ENCODE measurements at places on chromosomes 4 and X.

GRCh38 chr4:112377594-112378242 lies 80.5 kb downstream of the ALPK1 start:
- DNase-seq = no peak

DNA sequence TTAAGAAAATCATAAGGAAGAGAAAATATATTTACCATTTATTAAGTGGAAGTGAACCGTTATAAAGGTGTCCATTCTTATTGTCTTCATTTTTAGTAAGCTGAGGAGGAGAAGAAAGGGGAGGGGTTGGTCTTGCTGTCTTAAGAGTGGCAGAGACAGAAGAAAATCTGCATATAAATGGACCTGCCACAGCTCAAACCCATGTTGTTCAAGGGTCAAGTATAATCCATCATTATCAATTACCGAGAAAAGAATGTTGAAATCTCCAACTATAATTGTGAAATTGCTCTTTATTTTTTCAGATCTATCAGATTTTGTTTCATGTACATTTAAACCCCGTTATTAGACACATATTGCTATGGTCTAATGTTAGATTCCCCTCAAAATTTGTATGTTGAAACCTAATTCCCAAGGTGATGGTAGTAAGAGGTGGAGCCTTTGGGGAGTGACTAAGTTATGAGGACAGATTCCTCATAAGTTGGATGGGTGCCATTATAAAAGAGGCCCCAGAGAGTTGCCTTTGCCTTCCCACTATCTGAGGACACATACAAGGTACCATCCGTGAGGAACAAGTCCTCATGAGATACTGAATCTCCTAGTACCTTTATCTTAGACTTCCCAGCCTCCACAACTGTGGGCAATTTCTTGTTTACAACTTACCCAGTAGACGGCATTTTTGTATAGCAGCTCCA lies 58.5 kb upstream of the SMAD1 start:
- no peak for DNase-seq

- DNase-seq = no peak
These were observed 8.2 kb downstream of the SYAP1 start for GRCh38 chrX:16727637-16728036.

GRCh38 chrX:18448416-18448815 lies 23.0 kb downstream of the CDKL5 start:
- no peak for DNase-seq

- DNase-seq = no peak
These were observed 168.4 kb upstream of the EDNRA start for GRCh38 chr4:147312376-147313046.

DNA sequence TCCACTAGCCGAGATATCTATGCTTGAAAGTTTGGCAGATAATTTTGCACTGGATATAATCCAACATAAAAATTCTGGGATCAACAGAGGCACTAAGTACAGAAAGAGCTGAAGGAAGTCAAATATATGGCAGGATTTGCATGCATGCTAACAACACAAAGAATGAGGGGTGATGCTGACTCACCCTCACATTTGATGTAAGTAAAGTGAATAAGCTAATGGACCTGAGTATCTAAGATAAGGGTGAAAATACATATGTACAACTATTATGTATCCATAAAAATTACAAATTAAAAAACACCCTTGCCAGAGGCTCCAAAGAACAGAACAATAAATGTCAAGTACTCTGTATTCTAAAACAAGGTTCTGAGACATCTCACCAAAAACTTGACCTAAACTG lies 63.8 kb upstream of the PRDX4 start:
- DNase-seq = no peak

- DNase-seq = no peak
These were observed 35.3 kb downstream of the FAT1 start for GRCh38 chr4:186688150-186688943.

GRCh38 chrX:12325171-12325570 lies 186.9 kb downstream of the FRMPD4 start:
- no peak for DNase-seq
